Astrocyte (in vitro differentiated cells and primary cell): ENCODE measurements at places on chromosomes 2 and 18. TPM values are rescaled to one million over a fixed set of nuclear protein-coding genes. Genes with fewer than 3 reads are reported as not detected.

DNA sequence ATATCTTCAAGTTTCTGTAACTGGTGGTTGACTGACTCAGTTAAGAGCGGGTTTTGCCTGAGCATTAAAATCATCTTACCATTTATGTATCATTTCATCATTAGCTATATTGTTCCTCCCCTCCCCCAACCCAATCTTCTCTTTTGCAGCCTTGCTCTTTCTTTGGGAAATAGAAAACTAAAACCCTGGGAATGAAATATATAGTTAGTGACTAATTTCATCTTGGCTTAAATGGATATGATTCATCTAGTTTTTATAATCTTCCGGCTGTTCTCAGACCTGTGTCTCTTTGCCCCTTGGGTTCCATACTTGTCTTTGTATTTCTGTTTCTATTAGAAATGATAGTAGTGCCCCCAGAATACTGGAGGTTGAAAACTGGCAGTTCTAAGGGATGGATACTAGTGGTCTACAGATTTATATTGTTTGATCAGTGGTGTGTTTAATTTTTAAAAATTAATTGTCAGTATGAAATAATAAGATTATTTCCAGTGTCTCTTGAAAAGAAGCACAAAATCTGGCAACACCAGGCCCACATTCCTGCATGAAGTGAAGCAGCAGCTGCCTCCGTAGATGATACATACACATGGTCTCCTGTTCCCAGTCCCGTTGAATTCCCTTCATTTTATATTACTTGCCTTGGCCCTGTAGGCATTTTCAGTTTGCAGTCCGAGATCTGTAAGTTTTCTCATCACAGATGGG lies 44.5 kb downstream of the PHLPP1 start:
- peak; percentile 74 for DNase-seq

DNA sequence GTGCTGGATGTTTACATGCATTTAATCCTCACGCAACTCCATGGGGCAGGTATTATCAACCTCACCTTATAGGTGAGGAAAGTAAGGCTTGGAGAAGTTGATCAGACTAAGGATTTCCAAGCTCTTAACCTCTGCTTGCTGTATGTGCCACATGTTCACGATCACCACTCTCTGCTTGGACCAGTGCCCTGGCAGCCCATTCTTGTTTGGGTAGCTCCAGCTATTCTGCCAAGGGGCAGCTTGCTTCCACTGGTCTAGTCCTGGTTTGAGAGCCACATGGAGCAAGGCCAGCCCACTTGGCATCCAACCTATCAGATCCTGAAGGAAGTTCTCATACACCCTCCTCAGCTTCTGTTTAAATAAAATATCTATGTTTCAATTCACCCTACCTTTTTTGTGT lies 14.3 kb downstream of the PLB1 start:
- no peak for DNase-seq

DNA sequence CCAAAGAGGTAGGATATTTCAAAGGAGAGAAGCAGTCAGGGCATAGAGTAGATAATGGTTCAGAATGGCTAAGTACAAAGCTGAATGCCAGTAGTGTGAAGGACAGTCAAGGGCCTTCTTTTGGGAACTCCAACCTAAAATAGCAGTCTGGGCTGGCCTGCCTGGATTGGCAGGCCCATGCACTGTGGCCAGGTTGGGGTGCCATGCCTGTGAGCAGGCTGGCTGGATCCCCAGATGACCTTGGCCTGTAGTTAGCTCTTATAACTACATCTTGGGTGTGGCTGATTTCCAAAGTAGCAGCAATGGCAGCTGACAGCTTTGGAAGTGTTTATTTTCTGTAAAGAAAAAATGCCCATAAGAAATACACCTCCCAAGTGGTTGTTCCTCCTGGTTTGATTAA lies 51.5 kb upstream of the ITGB6 start:
- DNase-seq, result no peak

DNA sequence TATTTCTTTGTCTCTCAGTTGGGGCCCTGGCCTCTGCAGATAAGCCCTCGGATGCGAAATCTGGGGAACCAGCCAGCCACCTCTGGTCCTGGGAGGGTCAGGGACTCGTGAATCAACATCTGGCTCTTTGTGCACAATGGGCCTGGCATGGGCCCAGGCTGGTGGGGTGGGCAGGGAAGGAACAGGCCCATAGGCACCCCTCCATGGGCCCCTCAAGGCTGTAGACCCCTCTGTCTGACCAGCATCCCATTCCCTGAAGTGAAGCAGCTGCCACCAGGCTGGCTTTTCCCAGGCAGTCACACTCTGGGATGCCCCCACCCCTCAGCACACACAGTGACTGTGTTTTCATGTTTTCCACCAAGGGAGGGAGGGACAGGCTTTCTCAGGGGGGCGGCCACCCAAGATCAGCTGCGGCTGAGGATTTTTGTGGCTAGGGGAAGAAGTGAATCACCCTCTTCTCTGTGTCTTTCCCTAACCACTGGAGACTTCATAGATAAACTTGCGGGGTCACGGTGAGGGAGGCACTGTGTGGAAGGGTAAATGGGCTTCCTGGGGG lies 166.0 kb downstream of the AGAP1 start:
- peak; percentile 94 for DNase-seq

DNA sequence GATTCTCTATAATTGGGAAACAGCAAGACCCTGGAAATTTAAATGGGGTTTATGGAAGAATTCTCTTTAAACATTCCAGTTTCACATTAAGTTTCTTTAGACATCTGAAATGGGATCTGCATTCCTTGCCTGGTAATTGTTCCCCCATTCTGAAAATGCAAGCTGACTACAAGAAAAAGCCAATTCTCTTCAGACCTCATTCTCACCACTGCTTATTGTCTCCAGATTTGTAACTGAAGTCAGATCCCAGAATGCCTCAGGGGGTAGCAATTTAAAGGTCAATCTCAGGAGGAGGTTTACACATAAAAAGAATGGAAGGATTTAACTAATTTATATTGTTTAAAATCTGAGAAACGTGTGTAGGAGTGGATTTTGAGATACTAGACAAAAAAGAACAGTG lies 41.2 kb downstream of the COL3A1 start:
- no peak for DNase-seq

DNA sequence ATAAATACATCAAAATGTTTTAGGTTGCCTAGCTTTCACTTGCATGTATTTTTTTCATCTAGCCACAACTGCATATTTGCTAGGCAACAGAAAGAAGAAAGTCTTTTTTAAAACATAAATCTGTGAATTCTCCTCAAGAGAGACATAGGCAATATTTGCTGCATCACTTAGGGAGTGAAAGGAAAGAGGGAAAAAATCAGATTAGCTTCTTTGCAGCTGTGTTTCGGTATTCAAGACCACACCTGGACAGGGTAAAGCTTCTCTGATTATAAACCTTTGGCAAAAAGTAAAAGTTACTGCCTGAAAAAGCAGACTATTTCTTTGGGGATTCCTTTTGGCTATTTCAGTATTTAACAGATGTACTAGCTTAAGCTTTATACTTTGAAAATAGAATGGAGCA lies 280.9 kb upstream of the ZSWIM2 start:
- DNase-seq, result no peak

- peak; percentile 92 for DNase-seq
Observed at GRCh38 chr2:96148410-96149217, 3.4 kb upstream of the DUSP2 start.

- DNase-seq, result peak; percentile 24
Observed at GRCh38 chr2:75098856-75099255, 100.5 kb downstream of the TACR1 start.

DNA sequence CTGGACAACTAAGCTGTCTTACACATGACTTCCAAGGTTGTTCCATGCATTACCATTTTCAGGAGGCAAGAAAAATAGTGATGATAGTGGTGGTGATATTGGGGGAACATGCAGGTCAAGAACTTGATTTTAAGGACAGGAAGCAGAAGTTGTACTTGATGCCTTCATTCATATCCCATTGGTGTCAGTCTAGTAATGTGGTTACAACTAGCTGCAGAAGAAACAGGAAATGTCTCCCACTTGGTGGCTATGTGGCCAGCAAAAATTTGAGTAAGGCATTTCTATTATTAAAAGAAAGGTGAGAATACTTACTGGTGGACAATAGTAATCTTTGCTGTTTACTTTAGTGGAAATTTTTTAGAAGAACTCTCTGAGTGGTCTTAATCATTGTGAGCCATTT lies 103.4 kb downstream of the ALMS1 start:
- DNase-seq, result no peak

GRCh38 chr18:3107740-3108151 lies 94.8 kb upstream of the LPIN2 start:
- no peak for DNase-seq

DNA sequence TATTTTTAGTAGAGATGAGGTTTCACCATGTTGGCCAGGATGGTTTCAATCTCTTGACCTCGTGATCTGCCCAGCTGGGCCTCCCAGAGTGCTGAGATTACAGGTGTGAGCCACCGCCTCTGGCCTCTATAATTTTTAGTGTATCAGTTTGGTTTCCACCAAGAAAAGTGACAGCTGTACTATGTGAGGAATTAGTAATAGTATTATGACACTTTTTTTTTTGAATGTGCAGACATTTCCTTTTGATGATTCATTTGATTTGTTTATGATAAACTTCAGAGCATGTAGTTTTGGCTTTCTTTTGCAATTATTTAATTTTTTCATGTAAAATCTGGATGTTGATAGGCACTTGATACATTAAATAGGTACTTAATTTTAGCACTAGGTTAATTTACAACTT lies 61.5 kb downstream of the PTPN4 start:
- no peak for DNase-seq

DNA sequence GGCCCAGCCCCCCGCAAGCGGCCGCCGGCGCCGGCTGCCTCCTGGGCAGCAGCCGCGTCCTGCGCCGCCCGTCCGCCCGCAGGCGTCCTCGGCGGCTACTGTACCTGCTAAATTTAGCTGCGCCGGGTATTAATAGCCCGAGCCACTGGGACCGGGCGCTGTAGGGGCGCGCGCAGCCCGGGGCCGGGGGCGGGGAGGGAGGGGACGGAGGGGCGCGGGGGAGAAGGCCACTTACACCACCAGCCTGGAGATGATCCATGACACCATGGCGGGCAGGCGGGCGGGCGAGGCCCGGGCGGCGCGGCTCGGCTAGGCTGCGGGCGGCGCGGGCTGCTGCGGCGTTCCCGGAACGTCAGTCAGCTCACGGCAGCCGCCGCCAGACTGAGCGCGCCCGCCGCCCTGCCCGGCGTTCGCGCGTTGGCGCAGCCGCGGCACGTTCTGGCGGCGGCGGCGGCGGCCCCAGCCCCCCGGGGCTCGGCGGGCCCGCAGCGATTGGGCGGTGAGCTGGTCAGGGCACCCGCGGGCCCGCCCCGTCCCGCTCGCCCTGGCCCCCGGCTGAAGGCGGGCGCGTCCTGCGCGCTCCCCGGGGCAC lies at the start of gene REEP1:
Gene REEP1, minus strand, starts transcription at position 383 of the 592 bp plus-strand sequence. Its CDS starts 116 bp downstream, at position 267.
- DNase-seq, result no peak

DNA sequence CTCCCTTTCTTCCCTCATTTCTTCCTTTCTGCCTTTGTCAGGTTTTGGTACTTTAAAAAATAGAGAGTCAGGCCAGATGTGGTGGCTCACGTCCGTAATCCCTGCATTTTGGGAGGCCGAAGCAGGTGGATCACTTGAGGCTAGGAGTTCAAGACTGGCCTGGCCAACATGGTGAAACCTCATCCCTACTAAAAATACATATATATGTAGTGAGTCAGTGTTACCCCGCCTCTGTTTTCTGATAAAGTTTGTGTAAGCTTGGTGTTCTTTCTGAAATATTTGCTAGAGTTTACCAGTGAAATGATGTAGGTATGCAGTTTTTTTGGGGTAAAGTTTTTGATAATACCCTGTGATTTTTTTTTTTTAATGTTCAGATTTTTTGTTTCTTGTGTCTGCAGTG lies 58.8 kb downstream of the DGKD start:
- peak; percentile 45 for DNase-seq

GRCh38 chr2:112162956-112163355 lies 24.8 kb downstream of the FBLN7 start:
- no peak for DNase-seq

- no peak for DNase-seq
Observed at GRCh38 chr2:159788253-159788652, 9.8 kb downstream of the CD302 start.

The CDK15 gene
- 6.6 and 9.3 TPM in 2 replicates for total RNA-seq

The LRP2 gene
- total RNA-seq, result 0.79 and 1.00 TPM in 2 replicates

The ALPP gene
- total RNA-seq, result 0.32 TPM in 1 of 2 replicates, not detected in the other

The SELENOI gene
- 49.7 and 51.9 TPM in 2 replicates for total RNA-seq

The TMEM182 gene
- 5.8 and 7.5 TPM in 2 replicates for total RNA-seq

The PLEKHH2 gene
- 0.84 and 1.1 TPM in 2 replicates for total RNA-seq

The LRP1B gene
- 1.5 and 2.5 TPM in 2 replicates for total RNA-seq

The NEDD4L gene
- total RNA-seq, result 67.5 and 93.9 TPM in 2 replicates

The AFF3 gene
- total RNA-seq, result 14.7 and 24.1 TPM in 2 replicates
